ENCODE measurements at places on chromosomes 12 and 14.
A peak's percentile ranks its signal among the peaks of the same experiment; 100 is the strongest.

GRCh38 chr14:59483819-59484638, at the start of the genes JKAMP and L3HYPDH:
JKAMP (plus strand) TSS chr14:59484517; CDS start chr14:59484590, 73 bp downstream.
L3HYPDH (minus strand) TSS chr14:59484408; CDS start chr14:59484316, 92 bp downstream.
- peak; percentile 99 for DNase-seq

- DNase-seq, result no peak
Measured at GRCh38 chr12:131559517-131560516, 151.1 kb upstream of the SFSWAP start.

- no peak for DNase-seq
Measured at GRCh38 chr14:63343878-63344277, 25.1 kb upstream of the GPHB5 start.

DNA sequence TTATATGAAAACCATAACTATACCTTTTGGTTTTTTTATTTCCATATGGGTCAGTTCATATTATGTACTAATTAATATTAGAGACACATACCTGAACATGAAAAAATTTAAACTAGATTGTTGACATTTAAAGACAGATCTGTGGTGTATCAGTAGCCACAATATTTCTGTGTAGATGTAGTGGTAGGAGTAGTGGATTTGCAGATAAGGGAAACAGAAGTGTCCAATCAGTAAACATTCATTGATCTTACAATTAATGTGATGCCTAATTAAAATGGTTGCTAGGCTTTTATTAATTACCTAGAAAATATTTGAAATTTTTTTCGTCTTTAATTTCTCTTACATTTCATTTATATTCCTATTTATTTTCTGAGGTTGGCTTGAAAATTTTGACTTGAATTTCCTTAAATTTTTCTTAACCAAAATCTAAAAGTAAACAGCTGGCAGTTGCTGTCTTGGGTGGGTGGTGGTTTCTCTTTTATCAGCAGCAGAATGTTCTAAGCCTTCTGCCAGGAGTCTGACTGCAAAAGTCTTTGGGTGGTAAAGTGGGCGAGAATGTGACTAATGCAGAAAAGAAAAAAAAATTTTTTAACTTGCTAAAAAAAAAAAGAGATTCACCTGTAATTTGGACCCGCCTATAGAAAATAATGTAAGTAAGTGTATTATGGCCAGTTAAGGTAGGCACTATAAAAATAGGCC, 2.4 kb downstream of the FGFR1OP2 start:
- no peak for DNase-seq

GRCh38 chr12:98355322-98355721, 160.1 kb upstream of the TMPO start:
- DNase-seq, result no peak

DNA sequence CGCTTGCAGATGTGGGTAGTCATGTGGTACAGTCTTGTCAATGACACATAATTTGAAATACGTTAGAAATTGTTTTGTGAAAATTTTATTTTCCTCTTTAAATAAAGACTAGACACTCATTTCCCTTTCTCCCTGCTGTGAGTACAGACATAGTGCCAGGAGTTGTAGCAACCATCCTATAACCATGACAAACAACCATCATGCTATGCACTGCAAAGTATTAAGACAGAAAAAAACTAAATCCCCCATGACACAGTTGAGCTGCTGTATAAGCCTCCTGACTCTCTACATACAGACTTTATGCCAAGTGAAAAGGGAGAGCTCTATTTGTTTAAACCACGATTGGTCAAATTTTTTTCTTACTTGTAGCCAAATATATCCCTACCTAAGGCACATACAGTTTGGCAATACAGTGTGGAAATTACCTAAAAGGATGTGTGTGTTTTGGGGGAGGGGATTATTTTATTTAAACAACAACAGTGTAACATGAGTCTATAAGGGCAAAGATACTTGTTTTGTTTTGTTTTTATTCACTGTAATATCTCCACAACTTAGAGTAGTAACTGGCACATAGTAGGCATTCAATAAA, 45.0 kb upstream of the KRR1 start:
- no peak for DNase-seq

- DNase-seq, result no peak
Measured at GRCh38 chr14:45298423-45299117, 45.6 kb upstream of the MIS18BP1 start.

- no peak for DNase-seq
Measured at GRCh38 chr12:13816394-13816793, 165.0 kb downstream of the GRIN2B start.

- DNase-seq, result peak; percentile 11
Measured at GRCh38 chr14:49056021-49056420, 530.2 kb downstream of the RPS29 start.

GRCh38 chr12:102776041-102776440, 141.0 kb downstream of the PAH start:
- DNase-seq, result no peak

GRCh38 chr12:121159467-121160307, 27.0 kb downstream of the P2RX7 start:
- DNase-seq, result no peak
